SK-N-SH (cell line): ENCODE measurements at places on chromosomes 5 and 9.

- DNase-seq, result no peak
These were observed 50.6 kb downstream of the C5orf15 start for GRCh38 chr5:133917785-133918184.

DNA sequence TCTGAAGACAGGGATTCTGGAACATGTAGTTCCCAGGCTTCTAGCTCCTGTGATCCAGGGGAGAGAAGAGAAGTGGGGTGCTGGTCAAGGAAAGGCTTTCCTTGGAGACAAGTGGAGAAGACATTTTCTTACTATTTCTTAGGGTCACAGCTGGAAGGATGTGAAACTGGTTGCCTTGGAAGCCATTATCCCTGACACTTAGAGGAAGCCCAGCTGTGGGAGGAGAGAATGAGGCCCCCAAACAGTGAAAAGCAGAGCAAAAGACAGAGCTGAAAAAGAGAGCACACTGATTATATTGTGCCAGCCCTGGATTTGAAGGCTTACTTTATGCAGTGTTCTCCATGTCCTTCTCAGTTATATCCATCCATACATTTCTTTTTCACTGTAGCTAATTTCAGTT lies 17.5 kb upstream of the SHB start:
- no peak for DNase-seq

DNA sequence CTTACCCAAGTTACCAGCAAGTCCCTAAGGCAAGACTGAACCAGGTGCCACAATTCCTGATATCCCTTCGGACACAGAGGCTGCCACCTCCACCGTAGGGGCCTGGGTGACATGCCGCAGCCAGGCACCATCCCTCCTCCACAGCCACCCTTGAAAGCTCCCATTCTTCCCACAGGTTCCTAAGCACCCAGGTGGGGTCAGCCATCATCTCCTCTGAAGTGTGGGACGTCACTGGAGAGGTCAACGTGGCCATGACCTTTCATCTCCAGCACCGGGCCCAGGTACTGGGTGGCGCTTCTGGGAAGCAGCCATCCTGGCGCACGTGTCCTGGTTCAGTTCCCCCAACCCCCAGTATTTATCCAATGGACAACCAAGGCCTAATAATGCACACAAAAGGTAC lies 8.2 kb downstream of the ADGRD2 start:
- DNase-seq, result no peak

DNA sequence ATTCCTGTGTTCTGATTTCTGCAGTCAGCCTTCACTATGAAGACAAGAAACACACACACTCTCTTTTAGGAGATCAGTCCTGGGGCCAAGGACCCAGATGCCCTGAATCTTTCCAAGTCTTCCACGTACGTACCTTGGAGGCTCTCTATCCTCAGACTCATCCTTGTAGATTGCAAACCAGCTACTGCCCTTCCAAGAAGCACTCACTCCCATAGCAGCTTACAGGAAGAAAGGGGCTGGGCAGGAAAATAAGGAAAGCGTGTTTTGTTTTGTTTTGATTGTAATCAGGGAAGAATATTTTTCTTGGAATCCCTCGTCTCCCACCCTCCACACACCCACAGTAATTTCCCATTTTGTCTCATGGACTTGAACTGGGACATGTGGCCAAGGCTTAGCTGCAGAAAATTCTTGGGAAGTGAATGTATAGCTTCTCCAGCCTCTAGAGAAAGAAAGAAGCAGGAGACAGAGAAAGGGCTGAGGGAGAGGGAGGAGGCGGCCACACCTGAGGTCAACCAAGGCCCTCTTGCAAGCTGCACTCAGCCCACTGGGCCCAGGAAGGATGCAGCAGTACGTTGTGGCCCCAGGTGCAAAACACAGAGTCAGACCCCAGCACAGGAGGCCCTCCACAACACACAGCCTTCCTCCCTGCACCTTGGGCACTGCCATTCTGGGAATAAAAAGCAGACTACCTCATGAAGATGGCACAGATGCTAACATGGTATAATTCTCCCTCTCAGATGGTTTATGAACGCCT lies 29.9 kb downstream of the IRX2 start:
- no peak for DNase-seq
